ENCODE measurements at places on chromosomes 4 and X. TPM values are rescaled to one million over a fixed set of nuclear protein-coding genes. Genes with fewer than 3 reads are reported as not detected.
A peak's percentile ranks its signal among the peaks of the same experiment; 100 is the strongest.

The GEMIN8 gene
- 11.3 TPM for total RNA-seq

The CFAP99 gene
- total RNA-seq, result 0.09 TPM

The F11 gene
- not detected for total RNA-seq

DNA sequence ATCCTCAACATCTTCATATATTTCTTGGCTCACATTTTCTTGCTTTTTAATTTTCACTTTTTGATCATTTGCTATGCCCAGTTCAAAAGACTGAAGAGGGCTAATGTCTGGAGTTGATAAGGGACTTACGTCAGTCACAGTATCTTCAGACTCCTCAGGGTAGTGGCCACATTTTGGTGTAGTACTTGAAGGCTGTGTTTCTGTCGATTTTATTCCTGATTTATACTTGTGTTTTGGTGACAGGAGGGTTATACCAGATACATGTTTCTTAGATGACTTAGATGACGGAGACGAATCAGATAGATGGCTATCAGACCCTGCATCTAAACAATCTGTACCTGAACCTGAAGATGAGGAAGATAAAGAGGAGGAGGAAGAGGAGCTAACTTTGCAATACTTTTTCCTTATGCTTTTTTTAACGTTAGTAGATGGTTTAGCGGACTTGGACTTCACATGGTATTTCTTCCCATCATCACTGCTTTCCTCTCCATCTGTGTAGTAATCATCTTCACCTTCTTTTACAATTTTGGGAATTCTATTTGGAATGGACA, 13.4 kb downstream of the CFAP97 start:
- no peak overlapping the region for H3K27ac ChIP-seq
- H3K4me3 ChIP-seq, result no peak overlapping the region
- DNase-seq, result no peak
- peaks cover 29% of the 10 kb centered on the region for H3K36me3 ChIP-seq
- no peaks in the 10 kb centered on the region for H3K27me3 ChIP-seq

DNA sequence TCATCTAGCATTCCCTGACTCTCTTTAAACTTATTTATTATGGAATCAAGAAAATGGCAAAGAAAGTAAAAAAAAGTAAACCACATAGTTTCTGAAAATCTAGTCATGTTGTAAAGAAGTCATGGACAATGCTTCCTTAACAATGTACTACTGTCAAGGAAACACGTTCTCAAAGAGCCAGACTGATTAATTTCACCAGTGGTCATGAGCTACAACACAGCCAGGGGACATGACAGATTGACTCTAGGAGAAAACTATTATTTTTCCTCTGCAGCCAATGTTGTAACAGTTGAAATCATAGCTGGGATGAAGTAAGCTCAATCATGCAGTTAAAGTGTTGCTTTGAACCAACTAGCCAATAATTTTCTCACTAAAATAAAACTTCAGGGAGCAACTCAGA, 109.2 kb downstream of the MAPK10 start:
- no peak overlapping the region for H3K27ac ChIP-seq
- no peaks in the 10 kb centered on the region for H3K36me3 ChIP-seq
- no peak overlapping the region for H3K4me3 ChIP-seq
- H3K27me3 ChIP-seq, result no peaks in the 10 kb centered on the region

DNA sequence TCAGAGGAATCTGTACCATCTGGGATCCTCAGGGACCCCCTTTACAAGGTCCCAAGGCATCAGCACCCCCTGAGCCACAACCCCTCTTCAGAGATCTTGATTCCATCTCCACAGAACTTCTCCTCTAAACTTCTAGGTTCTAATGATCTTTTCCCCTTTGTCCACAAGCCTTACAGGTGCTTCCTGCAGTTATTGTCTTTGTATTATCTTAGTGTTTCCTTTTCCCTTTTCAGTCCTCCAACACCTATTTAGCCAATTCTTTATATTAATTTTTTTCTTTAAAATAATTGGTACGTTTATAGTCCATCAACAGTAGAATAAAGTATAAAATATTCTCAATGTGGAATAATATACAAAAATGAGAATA, 35.2 kb upstream of the FAM241A start:
- no peaks in the 10 kb centered on the region for H3K27me3 ChIP-seq
- H3K4me1 ChIP-seq, result no peaks in the 10 kb centered on the region
- no peaks in the 10 kb centered on the region for H3K36me3 ChIP-seq
- H3K27ac ChIP-seq, result no peak overlapping the region

The IQSEC2 gene
- total RNA-seq, result 1.4 TPM

- H3K4me3 ChIP-seq, result no peak overlapping the region
- H3K4me1 ChIP-seq, result no peaks in the 10 kb centered on the region
- H3K27ac ChIP-seq, result no peak overlapping the region
- no peaks in the 10 kb centered on the region for H3K27me3 ChIP-seq
- H3K36me3 ChIP-seq, result peaks cover 2% of the 10 kb centered on the region
- no peak for DNase-seq
These were observed 16.6 kb downstream of the DKC1 start for GRCh38 chrX:154779261-154779660.

The ZMAT1 gene
- total RNA-seq, result 20.5 TPM

DNA sequence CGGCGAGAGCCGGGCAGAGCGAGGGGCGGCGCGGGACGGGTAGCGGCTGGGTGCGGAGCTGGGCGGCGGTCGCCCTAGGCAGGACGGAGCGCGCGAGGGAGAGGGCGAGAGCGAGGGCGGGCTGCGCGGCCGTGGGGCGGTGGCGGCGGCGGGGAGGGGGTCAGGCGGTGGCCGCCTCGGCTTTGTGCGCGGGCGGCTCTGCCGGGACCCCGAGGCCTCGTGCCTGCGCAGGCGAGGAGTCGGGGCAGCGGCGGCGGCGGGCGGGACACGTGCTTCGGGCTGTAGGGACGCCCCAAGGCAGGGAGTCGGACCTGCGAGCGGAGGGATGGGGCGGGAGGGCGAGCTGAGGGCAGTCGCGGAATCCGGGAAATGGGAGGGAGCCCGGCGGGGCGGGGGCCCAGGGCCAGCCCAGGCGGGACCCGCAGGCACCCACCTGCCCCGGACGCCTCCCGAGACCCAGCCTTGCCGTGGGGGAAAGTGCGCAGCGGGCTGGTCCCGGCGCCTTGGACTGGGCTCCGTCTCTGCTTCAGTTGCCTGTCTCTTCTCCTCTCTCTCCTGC, 465 bp downstream of the BMPR1B start:
- no peaks in the 10 kb centered on the region for H3K36me3 ChIP-seq
- DNase-seq, result no peak
- H3K27me3 ChIP-seq, result peaks cover 12% of the 10 kb centered on the region
- no peak overlapping the region for H3K4me3 ChIP-seq
- H3K27ac ChIP-seq, result no peak overlapping the region

DNA sequence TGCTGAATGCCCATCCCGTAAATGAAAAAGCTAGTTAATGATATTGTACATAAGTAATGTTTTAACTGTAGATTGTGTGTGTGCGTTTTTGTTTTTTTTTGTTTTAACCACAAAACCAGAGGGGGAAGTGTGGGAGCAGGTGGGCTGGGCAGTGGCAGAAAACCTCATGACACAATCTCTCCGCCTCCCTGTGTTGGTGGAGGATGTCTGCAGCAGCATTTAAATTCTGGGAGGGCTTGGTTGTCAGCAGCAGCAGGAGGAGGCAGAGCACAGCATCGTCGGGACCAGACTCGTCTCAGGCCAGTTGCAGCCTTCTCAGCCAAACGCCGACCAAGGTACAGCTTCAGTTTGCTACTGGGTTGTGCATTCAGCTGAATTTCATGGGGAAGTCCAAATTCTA, at the start of gene SPP1:
TSS of gene SPP1 (plus strand) at position 249 of the 400 bp plus-strand sequence. CDS start 1,182 bp downstream, outside the sequence.
- H3K4me3 ChIP-seq, result peak within 1 kb of the TSS; percentile 26
- no peak within 1 kb of the TSS for H3K27ac ChIP-seq
- peaks cover 11% of the 10 kb centered on the region for H3K27me3 ChIP-seq
- DNase-seq, result no peak
- no peaks in the 10 kb centered on the region for H3K36me3 ChIP-seq

DNA sequence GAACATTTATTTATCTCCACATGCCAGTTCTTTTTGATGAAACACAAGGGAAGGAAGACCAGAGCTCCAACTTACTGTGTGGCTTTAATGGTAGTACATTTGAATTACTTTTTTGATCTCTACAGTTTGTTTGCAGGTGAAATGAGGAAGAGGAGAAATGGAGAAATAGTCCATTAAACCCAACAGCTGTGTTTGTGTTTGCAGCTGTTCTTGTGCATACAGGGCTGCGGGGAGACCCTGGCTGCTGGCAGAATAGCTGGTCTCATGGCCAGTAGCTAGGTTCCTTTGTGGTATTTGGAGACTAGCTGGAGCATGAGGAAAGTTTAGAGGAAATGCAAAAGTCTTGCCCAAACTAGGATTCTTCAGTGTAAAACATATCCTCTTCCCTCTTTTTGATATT, 374.8 kb downstream of the GPAT3 start:
- H3K27ac ChIP-seq, result no peak overlapping the region
- no peak overlapping the region for H3K4me3 ChIP-seq
- H3K36me3 ChIP-seq, result no peaks in the 10 kb centered on the region

DNA sequence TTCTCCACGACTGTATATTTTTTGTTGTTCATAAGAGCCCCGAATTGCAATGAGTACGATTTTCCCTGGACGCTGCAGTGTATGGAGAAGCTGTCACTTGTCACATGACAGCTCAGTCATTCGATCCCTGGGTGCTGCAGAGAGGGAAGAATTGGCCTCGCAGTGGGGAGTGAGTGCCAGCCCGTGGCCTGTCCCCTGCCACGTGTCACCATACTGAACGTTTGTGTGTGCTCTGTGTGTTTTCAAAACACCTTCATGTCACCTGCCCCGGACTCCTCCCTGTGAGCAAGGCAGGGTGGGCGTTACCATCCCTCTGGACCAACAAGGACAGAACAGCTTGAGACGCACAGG, 77.9 kb downstream of the TBL1X start:
- no peaks in the 10 kb centered on the region for H3K27me3 ChIP-seq
- no peaks in the 10 kb centered on the region for H3K36me3 ChIP-seq
- no peak for DNase-seq
- no peak overlapping the region for H3K4me3 ChIP-seq
- no peaks in the 10 kb centered on the region for H3K4me1 ChIP-seq

DNA sequence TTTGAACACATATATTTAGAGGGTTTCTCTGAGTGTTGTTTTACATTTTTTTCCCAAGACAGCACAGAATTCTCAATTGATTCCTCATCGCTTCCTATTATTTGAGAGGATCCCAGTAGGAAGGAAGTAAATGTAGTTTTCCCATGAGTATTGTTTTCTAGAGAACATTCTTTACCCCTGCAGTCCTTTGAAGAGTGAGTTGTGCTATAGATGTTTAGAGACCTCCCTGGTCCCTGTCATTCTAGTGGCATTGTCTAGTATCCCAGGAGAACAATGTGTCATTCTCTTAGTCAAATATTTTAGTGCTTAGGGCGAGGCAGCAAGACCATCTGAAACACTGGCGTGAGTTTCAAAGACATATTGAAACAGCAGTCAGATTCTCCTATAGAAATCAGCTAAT, 32.5 kb downstream of the SORBS2 start:
- H3K36me3 ChIP-seq, result no peaks in the 10 kb centered on the region
- no peaks in the 10 kb centered on the region for H3K4me1 ChIP-seq
- no peaks in the 10 kb centered on the region for H3K27me3 ChIP-seq
- no peak overlapping the region for H3K4me3 ChIP-seq
- H3K27ac ChIP-seq, result no peak overlapping the region

The SSX3 gene
- total RNA-seq, result not detected

The CPEB2 gene
- total RNA-seq, result 16.2 TPM

DNA sequence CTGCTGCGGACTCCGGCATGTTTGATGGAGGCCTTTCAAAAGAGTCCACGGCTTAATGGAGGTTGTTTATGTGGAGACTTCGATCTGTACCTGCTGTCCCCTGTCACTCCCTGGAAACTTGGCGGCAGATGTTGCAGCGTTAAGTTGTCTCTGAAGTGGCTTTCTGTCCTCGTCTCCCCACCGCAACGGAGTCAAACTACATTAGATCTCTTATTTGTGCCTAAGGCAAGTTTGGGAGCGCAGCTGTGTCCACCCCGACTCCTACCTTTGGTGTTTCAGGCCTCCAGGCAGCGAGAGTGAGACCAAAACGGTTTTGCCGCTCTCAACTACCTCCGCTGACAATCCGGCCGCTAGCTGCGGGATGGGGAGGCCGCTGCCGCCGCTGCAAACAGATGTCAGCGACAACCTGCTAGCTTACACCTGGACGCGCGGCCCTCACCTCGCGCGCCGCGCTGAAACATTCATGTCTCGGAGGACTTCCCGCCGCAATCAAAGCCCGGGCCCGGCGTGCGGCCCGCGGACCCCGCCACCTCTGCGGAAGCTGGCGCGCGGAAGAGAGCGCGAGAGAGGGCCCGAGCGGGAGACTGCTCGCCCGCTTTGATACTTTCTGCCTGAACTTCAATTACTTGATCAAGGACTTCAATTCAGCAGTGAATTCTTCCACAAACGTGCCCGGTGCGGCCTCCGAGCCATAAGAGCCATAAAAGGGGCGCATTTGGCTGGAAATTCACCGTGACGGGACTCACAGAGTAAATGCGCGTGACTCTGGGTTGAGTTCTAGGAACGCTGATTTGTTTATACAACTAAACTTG, 108.4 kb downstream of the ANTXR2 start:
- H3K4me1 ChIP-seq, result no peaks in the 10 kb centered on the region
- H3K36me3 ChIP-seq, result no peaks in the 10 kb centered on the region
- H3K4me3 ChIP-seq, result no peak overlapping the region
- DNase-seq, result no peak

The CSN3 gene
- not detected for total RNA-seq

GRCh38 chrX:22740836-22741235, 258.9 kb upstream of the DDX53 start:
- no peaks in the 10 kb centered on the region for H3K36me3 ChIP-seq
- no peaks in the 10 kb centered on the region for H3K4me1 ChIP-seq
- H3K27ac ChIP-seq, result no peak overlapping the region
- H3K4me3 ChIP-seq, result no peak overlapping the region
- DNase-seq, result no peak

DNA sequence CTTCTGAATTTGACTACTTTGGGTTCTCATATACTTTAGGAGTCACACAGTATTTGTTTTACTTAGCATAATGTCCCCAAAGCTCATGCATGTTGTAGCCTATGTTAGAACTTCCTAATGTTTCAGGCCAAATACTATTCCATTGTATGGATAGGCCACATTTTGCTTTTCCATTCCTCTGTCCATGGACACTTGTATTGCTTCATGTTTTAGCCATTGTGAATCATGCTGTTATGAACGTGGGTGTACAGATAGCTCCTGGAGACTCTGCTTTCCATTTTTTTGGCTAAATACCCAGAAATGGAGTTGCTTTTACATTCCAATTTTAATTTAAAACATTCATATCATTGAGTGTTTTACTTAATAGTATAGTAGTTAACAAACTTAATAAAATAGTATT, 54.5 kb downstream of the HTT start:
- no peaks in the 10 kb centered on the region for H3K27me3 ChIP-seq
- no peak overlapping the region for H3K4me3 ChIP-seq
- peaks cover 12% of the 10 kb centered on the region for H3K36me3 ChIP-seq
- no peaks in the 10 kb centered on the region for H3K4me1 ChIP-seq

- no peaks in the 10 kb centered on the region for H3K27me3 ChIP-seq
- H3K4me1 ChIP-seq, result peaks cover 25% of the 10 kb centered on the region
- no peak overlapping the region for H3K27ac ChIP-seq
- DNase-seq, result no peak
- H3K4me3 ChIP-seq, result no peak overlapping the region
These were observed 42.4 kb downstream of the TSPAN5 start for GRCh38 chr4:98615991-98616390.

- H3K4me1 ChIP-seq, result no peaks in the 10 kb centered on the region
- DNase-seq, result no peak
- H3K27ac ChIP-seq, result no peak overlapping the region
- H3K36me3 ChIP-seq, result no peaks in the 10 kb centered on the region
- H3K4me3 ChIP-seq, result no peak overlapping the region
These were observed 75.2 kb downstream of the ANKRD50 start for GRCh38 chr4:124637321-124637720.

Data from T-cell (primary cell).